ENCODE measurements at places on chromosomes 5 and 9. TPM values are rescaled to one million over a fixed set of nuclear protein-coding genes. Genes with fewer than 3 reads are reported as not detected.

Gene TMEM245
- total RNA-seq = 74.6 TPM

Gene APBA1
- total RNA-seq = 18.4 TPM

Gene TMEM250
- 34.2 TPM for total RNA-seq

Gene CCDC171
- 9.8 TPM for total RNA-seq

Gene DNM1
- total RNA-seq = 89.2 TPM

Gene PLGRKT
- 19.6 TPM for total RNA-seq

Gene FOXD1
- total RNA-seq = 0.09 TPM

Gene GPR150
- total RNA-seq = not detected

Gene ALDH7A1
- 111 TPM for total RNA-seq

Gene FAM221B
- total RNA-seq = 0.07 TPM

Gene CXCL14
- total RNA-seq = 51.6 TPM

Gene CCDC152
- not detected for total RNA-seq

Gene PCDHB7
- total RNA-seq = 1.6 TPM

Gene FOXE1
- not detected for total RNA-seq

Gene SLC36A3
- not detected for total RNA-seq

Gene C9
- not detected for total RNA-seq

Gene FOXD4L3
- 0.25 TPM for total RNA-seq

Gene HTR1A
- 0.13 TPM for total RNA-seq

Gene GRIN1
- 0.99 TPM for total RNA-seq

Gene AQP7
- total RNA-seq = 1.7 TPM

Gene EPB41L4B
- 5.2 TPM for total RNA-seq

Gene STK32A
- 3.3 TPM for total RNA-seq

Gene GNAQ
- 44.4 TPM for total RNA-seq

Data from mesothelial cell of epicardium (in vitro differentiated cells).